ENCODE measurements at places on chromosomes 12 and 14.

GRCh38 chr14:36442824-36443241 is 77.2 kb downstream of the NKX2-1 start:
- no peak for DNase-seq

DNA sequence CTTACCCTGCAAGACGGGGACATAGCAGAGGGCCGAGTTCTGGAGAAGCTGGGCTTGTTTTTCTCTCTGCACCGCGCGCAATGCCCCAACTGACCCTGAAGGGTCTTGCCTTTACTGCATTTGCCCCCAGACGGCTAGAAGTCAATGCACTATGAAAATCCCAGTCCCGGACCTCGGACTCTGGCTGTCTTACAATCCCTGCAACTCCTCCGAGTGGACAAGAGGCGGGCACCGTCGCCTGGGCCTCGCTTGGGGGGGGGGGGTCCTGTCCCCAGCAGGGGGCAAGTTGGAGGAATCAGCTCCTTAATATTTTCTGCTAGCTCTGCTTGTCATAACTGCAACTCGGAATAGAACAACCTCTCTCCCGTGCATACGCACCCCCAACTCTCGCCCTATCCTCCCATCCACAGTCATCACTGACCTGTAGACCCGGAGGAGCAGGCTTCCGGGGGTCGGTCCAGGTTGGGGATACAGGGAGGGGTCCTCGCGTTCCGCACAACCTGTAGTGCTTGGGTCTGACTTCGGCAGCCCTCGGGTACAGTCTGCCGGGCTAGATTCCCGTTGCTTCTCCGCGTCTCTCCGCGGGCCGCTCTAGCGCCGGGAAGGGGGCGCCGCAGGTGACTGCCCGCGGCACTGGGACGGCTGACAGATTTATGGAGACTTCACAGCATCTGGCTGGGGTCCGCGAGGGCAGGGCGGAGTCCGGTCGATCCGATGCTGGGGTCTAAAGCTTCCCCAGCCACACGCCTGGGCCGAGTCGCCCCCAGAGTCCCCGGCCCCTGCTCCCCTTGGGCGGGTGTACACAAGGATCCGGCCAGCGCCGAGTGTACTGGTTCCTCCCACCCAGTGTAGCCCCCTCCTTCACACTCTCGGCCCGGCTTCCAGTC is 3.3 kb upstream of the PAX9 start:
- DNase-seq: no peak

DNA sequence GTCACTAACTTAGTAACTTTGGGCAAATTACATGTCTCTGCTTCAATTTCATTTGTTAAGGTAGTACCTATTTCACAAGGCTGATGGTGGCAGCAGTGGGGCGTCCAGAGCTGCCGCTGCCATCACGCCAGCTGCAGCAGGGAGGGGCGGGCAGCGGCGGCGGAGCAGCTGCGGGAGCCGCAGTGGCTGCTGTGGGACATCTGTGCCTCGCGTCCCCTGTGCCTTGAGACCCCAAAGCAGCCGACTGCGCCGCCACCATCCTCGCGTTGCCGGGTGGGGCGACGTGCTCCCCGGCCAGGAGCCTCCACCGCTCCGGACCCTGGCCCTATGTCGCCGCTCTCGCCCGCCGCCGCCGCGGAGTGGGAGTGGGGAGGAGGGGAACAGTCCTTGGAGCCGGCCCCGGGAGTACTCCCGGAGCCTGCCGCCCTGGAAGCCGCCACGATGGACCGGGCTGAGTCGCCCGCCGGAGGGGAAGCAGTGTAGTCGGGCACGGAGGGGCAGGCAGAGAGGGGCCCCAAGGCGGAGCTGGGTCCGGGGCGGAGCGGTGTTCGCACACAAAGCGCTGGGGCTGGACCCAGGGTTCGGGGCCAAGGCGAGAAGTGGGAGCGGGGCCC is 51.4 kb downstream of the A2M start:
- DNase-seq: peak; percentile 15

DNA sequence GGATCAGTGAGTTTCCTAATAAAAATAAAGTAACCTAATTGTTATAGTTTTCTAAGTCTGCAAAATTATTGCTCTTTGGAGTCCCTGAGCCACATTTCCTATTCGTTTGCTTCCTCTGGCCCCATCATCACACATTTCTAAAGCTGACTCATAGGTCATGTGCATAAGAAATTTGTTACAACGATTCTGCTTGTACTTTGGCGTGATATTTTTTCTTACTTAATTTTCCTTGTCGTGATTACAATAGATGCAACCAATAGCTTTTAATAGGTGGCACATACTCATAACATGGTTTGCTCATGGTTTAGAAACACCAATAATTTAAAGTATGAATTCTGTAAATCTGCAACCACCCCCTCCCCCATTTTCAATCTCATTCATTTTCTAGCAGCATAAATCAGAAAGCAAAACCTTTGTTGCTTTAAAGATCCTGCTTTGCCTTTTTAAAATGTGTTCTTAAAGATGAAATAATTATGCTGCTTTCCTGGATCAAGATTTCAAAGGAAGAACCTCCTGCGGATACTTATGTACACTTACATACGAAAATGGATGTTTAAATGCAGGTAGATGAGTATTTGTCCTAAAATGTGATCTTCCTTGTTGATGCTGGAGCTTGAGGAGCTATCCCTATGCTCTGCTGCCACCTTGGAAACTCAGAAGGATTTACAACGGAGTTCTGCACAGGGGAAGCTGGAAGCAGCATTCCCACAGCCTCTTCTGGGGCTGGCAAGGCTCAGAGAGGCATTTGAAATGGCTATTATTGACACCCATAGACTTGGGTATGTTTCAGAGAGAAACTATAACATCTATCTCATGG is 1.7 kb upstream of the FLRT2 start:
- DNase-seq: no peak

DNA sequence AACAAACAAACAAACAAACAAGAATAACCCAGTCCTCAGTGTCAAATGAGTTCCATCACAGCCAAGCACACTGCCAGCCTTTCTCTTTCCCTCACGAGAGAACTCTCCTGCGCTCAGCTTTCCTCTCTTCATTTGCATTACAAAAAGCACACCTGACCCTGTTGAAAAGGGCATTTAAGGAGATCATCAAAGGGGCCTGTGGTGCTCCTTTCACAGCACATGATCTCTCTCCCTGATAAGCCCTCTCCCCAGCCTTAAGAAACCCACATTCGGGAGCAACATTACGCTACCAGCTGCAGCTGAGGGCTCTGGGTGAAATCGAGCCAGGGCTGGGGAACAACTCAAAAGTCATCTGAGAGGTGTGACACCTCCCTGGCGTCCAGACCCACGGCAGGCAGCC is 165.6 kb upstream of the TMCC3 start:
- DNase-seq: no peak

DNA sequence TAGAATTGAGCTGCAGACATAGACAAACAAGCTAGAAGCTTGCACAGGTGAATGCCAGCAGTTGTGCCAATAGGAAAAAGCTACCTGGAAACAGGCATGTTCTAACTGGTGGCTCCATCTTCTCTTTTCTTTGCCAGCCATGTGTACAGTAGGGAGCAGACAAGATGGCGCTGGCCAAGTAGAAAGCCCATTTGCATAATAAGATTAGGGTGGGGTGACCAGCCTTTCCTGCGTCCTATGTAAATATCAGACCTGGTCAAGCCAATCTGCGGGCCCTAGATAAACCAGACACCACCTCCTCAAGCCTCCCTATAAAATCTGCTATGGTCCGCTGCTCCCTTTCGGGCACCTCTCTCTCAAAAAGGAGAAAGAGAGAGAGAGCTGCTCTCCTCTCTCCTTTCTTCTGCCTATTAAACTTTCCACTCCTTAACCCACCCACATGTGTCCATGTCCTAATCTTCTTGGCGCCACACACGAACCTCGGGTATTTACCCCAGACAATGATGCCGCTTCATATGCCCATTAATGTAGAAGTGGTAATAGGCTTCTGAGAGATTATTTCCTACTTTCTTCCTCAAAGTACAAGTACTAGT is 201.0 kb downstream of the SLC25A21 start:
- no peak for DNase-seq

GRCh38 chr12:43226151-43226550 is 325.9 kb downstream of the ADAMTS20 start:
- no peak for DNase-seq

GRCh38 chr12:52316701-52317100 is 4.5 kb downstream of the KRT83 start:
- DNase-seq: no peak

GRCh38 chr14:43215524-43215923 is 1291.6 kb downstream of the FSCB start:
- no peak for DNase-seq

- no peak for DNase-seq
Measured at GRCh38 chr14:68104518-68104917, 284.9 kb downstream of the RAD51B start.

- peak; percentile 89 for DNase-seq
Measured at GRCh38 chr14:37583358-37584210, 11.5 kb downstream of the FOXA1 start.

GRCh38 chr14:93804654-93805053 is 16.4 kb upstream of the PRIMA1 start:
- DNase-seq: no peak

GRCh38 chr12:40300490-40300889 is 75.7 kb downstream of the LRRK2 start:
- no peak for DNase-seq

DNA sequence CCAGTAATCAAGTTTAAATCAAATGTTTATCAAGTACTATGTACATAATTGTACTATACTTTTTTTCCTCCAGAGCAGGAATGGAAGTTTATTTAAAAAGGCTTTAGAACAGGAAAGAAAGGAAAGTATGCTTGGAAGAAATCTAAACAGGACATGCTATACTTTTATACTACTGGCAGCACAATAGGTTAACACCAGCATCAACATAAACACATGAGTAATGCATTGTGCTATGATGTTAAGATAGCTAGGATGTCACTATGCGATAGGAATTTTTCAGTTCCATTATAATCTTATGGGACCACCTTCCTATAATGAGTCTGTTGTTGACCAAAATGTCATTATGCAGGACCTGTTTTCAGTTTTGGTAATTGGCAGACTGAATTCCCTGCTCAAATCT is 41.5 kb upstream of the ANKS1B start:
- no peak for DNase-seq

GRCh38 chr12:52607314-52607713 is 6.1 kb upstream of the KRT72 start:
- DNase-seq: no peak

GRCh38 chr12:63212316-63212715 is 61.3 kb upstream of the AVPR1A start:
- no peak for DNase-seq

DNA sequence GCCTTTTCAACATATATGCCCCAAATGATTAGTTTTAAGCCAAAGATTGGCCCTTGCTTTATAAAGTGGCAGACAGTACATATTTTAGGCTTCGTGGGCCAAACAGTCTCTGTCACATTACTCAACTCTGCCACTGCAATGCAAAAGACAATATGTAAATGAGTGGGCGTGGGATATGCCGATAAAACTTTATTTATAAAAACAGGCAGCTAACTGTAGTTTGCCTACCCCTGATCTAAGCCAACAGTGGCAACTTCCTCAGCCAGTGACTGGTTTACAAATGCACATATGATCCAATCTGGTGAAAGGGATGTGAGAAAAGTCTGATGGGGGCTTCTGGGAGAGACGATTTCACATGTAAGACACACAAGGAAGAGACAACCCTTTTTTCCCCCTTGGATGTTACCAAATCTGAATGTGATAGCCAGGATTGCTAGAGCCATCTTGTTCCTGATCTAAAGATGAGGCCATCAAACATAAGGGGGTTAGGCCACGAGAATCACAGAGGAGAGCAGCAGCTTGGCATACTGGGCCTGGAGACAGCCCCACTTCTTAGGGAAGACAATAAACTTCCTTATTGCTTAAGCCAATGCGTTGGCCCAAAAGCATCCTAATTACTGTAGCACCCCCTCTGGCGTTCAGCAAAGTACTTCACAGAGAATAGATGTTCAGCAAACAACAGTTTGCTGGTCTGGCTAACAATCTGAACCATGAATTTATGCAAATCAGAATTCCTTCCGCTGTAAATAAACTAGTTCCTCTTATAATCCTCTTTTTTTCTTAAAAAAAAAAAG is 75.2 kb upstream of the TMCC3 start:
- DNase-seq: no peak

GRCh38 chr12:104410326-104410725 is 46.4 kb upstream of the CHST11 start:
- DNase-seq: no peak

DNA sequence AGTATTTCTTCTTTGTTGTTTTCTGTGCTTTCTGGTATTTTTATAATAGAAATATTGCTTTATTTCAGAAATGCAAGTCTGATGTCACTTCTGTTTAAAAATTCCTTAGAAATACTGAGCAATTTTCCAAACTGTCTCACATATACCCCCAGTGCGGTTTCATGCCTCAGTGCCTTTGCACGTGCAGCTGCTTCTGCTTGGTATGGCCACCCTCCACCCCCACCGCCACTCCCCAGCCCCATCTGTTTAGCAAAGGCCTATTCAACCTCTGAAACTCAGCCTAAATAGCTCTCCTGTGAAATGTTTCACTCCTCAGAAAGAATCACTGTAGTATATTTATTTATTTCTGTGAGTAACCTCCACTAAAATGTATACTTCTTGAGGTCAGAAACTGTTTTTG is 52.3 kb downstream of the PPM1H start:
- DNase-seq: no peak

DNA sequence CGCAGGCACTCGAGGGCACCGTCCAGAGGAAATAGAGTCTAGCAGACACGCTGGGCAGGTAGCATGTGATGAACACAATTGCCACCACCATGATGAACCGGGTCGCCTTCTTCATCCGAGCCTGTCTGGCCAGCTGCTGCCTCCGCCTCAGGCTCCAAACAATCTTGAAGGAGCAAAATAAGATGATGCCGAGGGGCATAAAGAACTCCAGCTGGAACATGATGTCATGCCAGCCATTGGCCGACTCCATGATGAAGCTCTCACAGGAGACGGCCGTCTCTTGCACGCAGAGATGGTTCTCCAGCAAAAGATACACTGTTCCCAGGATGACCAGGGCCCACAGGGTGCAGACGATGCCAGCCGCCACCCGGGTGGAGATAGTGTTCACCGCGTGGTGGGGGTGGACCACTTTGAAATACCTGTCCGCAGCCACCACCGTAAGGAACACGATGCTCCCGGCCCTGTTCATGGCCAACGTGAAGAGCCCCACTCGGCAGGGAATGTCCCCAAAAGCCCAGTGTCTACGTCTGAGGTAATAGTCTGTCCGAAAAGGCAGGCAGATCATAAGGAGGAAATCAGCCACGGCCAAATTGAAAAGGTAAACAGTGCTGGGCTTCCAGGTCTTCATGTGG is 945 bp downstream of the HCAR1 start:
- no peak for DNase-seq

- DNase-seq: no peak
Measured at GRCh38 chr14:57871459-57872080, 5.7 kb upstream of the SLC35F4 start.

All from SHP77 (cell line).